ENCODE measurements at places on chromosomes 3 and 15.

DNA sequence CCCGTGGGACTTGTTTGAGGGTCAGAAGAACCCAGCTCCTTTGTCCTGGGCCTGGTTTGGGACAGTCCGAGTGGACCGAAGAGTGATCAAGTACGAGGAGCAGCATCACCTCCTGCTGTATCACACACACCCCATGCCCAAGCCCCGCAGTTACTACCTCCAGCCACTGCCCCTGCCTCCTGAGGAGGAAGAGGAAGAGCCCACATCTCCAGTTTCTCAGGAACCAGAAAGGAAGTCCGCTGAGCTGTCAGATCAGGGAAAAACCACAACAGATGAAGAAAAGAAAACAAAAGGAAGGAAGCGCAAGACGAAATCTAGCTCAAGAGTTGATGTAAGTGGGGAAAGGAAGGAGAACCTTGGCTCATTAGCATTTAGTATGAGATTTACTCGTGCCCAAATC, 3.3 kb upstream of the P2RY12 start:
- DNase-seq = no peak

GRCh38 chr3:22419261-22419660, 668.3 kb upstream of the ZNF385D start:
- no peak for DNase-seq

GRCh38 chr3:148948913-148949657, 42.3 kb upstream of the GYG1 start:
- DNase-seq = no peak

DNA sequence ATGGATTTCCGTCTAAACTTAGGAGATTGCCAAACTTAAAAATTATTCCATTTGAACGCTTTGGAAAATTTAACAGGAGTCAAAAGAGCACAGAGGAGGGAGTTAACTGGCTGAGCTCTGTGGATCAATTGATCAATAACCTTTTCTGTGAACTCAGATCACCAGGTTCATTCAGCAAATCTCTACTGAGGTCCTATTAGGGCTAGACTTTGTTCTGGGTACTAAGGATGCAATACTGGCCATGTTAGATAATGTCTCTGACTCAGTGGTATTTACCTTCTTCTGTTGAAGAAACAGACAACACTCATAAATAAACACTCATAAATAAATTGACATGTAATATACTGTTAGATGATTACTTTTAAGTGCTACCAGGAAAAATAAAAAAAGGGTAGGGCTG, 323.4 kb upstream of the SUCLG2 start:
- DNase-seq = no peak

DNA sequence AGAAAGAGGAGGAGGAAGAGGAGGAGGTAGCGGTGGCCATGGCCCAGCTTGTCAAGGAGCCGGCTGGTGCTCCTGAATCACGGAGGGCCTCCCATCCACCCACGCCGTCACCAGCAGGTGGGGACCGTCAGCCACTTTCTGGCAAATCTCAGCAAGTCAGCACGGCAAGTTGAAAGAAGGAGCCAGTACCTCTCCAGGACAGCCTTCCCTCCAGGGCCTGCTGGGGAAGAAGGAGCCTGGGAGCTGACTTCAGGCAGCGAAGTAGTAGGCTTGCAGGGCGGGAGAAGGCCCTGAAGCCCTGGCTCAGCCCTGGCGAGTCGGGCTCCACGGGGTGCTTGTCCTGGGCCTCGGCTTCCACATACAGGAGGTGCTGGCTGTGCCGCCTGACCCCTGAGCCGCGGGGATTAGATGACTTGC, 99.2 kb upstream of the TRPM1 start:
- no peak for DNase-seq

DNA sequence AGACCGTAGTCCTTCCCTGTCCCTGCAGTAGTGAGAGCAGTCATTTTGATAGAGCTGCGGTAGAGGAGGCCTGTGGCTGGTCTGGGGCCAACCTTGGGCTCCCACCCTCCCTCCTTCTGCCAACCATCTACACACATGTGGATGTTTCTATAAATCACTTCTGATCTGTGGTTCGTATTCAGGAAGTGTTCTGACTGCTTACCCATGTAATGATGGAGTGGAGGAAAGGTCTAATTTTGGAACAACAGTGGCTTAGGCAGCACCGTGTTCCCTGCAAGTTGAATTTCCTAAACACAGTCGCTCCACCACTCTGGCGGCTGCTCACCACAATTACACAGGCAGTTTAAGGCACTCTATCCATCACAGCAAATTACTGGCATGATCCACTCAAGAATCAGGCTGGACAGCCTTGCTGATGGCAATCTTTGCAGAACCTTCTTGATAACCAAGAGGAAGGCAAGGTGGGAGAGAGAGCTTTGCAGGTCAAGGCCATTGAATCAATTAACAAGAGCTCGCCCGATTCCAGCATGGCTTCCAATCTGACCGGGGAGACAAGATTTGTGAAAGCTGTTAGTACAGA, 104.7 kb upstream of the VEPH1 start:
- DNase-seq = no peak

GRCh38 chr15:50710585-50710984, 24.0 kb upstream of the TRPM7 start:
- no peak for DNase-seq

- no peak for DNase-seq
Observed at GRCh38 chr3:89762405-89762804, 655.0 kb downstream of the EPHA3 start.

DNA sequence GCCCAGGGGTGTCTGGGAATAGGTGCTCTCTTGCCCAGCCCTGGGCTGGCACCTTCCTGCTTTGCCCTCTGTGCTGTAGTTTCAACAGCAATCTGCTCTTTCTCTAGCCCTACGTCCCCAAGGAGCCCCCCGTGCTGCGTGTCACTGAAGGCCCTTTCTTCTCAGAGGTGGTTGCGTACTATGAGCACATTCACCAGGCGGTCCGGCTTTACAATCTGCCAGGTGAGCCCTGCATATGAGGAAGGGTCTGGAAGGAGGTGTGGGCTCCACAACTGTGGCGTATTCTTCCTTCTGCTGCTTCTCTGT, 9.6 kb downstream of the MAN2A2 start:
- DNase-seq = no peak

- DNase-seq = no peak
Observed at GRCh38 chr3:178079966-178080365, 456.3 kb upstream of the KCNMB2 start.

DNA sequence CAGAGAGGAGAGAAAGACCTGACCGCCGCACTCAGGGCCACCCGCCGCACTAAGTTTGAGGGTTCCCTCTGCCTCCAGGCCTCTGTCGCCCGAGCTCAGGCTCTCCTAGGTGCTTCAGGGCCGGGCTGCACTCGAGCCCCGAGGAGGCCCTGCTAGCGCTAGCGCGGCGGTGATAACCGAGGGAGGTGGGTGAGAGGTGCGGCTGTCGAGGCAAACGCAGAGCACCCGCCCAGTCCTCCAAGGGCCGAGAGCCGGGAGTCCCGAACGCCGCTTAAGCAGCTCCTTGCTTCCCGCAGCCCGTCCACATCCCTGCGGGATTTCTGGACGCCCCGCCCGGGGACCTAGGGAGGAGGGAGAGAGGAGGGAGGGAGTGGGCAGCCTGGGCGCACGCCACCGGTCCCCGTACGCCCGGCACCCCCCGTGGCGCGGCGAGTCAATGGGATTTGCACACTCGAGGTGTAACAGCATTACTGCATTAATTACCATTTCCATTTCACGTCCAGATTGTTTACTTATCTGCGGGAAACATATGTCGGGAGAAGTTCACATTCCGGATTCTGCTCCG, 6.8 kb downstream of the SOX14 start:
- DNase-seq = no peak

- DNase-seq = no peak
Observed at GRCh38 chr3:52323526-52324295, 7.6 kb downstream of the DNAH1 start.

DNA sequence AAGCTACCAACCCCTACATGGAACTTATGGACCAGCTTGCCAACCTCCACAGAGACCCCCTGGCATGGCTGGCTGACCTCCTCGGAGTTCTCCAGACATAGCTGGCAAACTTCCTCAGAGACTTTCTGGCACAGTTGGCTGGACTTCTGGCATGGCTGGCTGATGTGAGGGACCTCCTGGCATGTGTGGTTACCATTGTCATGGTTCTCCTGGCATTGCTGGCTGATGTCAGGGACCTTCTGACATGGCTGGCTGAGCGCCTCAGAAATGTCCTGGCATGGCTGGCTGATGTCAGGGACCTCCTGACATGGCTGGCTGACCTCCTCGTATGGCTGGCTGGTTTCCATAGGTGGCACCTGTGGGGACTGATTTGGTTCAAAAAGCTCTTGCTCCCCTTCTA, 17.5 kb downstream of the MAP1A start:
- DNase-seq = no peak

- no peak for DNase-seq
Observed at GRCh38 chr15:52056001-52056400, 37.0 kb downstream of the MAPK6 start.

DNA sequence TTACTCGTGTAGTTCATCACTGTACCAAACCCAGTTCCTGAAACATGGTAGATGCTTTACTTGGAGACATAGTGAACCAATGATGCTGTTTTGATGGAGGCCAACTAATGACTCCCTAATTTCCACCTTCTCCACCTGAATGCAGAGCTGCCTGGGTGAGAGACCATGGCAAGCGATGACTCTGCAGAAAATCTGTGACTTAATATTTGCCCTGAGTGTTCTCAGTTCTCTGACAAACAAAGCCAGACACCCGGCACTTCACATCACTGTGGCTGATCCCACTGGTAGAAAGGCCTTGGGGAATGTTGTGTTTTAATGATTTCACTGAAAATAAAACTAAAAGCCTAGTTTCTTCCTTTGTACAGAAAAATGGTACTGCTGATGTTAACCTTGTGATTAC, 39.5 kb upstream of the UBE3A start:
- no peak for DNase-seq

DNA sequence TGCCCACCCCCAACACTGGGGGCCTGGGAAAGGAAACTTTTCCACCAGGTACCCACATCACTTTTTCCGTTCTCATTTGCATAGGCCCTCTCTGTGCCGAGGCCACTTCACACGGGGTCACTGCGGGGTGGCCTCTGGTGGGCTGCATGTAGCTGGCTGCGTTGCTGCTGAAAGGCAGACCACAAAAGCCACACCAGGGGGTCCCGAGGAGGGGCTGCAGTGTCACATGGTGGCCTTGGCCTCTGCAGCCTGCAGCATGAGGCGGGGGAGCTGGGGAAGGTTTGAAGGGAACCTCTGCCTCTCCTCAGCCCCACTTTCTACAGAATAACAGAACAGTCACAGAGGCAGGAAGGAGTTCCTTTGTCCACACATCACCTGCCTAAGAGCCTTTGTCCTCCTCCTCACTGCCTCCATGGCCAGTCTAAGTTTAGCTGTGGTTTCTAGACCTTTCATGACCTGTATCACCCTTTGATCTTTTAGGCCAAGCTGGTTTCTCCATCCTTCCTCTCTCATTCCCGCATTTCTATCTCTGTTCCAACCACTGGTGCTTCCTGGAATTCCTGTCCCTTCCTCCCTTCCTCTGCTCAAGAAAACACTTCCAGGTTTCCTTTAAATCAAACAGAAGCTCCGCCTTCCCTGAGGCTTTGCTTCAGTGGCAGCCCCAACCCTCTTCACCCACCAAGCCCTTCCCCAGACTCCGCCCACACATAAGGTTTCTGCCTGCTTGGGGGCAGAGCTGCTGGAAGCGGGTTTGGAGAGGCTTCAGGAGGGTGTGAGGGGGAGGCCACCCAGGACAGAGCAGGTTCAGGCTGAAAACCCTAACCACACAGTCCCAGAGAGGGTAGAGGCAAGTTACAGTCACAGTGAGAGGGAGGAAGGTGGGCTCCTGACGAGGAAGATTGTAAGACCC, 150.7 kb upstream of the TLE3 start:
- no peak for DNase-seq

- DNase-seq = no peak
Observed at GRCh38 chr15:93288728-93289294, 199.8 kb upstream of the RGMA start.

GRCh38 chr15:84991014-84991712, 9.5 kb downstream of the PDE8A start:
- DNase-seq = no peak

- no peak for DNase-seq
Observed at GRCh38 chr3:55984626-55985025, 483.6 kb downstream of the ERC2 start.

DNA sequence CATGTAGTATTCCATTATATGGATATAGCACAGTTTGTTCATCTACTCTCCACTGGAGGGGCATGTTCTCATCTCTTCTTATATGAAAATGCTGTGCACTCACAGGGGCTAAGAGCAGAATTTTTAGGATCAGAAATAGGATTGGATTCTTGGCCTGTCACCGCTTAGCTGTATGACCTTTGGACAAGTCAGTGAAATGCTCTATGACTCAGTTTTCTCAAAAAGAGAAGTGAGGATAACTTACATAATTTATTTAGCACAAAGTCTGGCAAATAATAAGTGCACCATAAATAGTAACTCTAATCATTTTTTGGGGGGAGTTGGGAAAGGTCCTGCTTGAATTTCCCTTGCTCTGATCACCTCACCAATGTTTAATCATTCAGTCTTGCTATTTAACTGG, 103.7 kb upstream of the LRIG1 start:
- no peak for DNase-seq

- no peak for DNase-seq
Observed at GRCh38 chr3:104088738-104089137, 1278.0 kb upstream of the ALCAM start.

DNA sequence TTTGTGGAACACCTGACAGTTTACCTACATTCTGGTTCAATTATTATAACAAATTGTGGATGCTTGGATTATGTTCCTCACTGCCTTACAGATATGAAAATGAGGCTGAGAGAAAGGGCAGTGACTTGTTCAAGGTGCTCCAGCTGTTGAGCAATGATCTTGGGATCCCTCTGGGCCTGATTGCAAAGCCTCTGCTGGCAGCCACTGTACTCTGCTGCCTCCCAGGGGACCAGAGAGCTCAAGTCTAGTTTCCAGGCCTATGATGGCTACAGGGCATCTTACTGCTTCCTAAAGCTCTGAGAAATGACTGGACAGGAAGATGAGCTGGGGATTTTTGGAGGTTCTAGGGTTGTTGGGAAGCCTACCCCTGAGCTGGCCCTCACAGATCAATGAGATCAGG, 2.3 kb upstream of the SHC4 start:
- DNase-seq = no peak

DNA sequence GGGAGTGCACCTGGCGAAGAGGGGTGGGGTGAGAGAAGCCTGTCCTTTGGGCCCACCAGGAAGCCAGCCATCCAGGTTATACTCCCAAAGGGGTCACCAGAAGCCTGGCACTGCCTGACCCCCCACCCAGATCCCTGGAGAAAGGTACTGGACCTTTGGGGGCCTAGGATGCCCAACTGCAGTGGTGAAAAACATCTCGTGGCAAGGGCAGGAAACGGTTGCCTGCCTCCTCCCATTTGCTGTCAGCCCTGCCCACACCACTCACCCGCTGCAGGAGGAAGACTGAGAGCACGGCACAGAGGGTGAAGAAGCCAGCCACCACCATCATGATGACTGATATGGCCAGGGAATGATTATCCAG, 2.2 kb upstream of the ULK3 start:
- DNase-seq = no peak

- no peak for DNase-seq
Observed at GRCh38 chr3:31274326-31275024, 258.2 kb upstream of the STT3B start.

GRCh38 chr3:150635526-150635925, 32.4 kb downstream of the SELENOT start:
- DNase-seq = no peak
